ENCODE measurements at places on chromosomes 6 and 20.

- no peak for DNase-seq
Observed at GRCh38 chr20:4136078-4136966, 121.0 kb upstream of the RNF24 start.

DNA sequence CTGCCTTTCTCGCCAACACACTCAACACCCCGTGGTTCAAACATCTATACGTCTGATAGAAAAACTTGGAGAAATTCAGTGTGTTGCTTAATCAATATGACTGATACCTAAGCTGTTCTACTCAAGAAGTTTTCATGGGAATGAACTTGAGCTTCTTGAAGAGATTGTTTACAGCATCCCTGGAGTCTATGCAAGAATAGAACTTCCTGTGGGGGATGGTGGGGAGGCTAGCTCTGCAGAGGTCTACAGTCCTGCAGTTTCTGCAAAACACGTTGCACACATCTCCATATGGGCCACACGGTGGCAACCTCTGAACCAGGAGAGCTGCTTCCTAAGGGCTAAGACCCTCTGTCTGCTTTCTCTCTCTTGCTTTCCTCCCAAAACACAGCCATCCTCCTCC is 32.7 kb upstream of the FANCE start:
- DNase-seq: peak; percentile 77

DNA sequence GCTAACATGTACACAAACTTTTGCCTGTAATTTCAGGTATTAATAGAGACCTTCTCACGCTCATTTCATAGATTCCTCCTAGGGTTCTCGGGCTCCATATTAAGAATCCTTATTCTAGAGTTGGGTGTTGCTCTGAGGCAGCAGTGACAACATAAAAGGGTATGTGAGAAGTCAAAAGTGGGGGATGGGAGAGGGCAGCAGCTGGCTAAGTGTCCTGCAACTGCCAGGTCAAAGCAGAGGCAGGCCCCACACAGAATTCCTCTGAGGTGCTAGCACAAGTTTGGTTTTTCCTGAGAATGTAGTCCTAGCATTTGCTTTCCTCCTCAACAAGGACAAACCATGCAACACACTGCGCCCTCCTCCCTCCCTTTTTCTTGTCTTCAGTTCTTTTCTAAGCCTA is 4.6 kb downstream of the NSFL1C start:
- DNase-seq: no peak

GRCh38 chr20:44026647-44027342 is 112.1 kb downstream of the TOX2 start:
- no peak for DNase-seq

DNA sequence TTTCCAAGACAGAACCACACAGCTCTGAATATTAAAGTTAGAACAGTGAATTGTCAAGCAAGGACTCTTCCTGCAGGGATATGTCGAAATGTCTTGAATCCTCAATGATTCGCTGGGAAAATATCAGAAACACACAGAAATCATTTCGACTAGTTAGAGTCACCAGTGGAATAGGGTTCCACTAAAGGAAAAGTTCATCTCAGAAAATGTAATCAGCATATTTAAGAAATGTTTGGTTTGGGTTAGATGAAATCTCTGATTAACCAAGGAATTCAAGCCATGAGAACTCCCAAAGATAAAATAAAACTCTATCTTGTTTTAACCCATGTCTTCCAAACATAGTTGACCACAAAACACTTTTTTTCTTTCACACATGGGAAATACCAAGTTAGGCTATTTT is 621.0 kb upstream of the NRSN1 start:
- DNase-seq: no peak

GRCh38 chr6:17640477-17640917 is 40.4 kb downstream of the FAM8A1 start:
- DNase-seq: no peak

GRCh38 chr20:38217791-38218565 is 42.6 kb downstream of the KIAA1755 start:
- peak; percentile 89 for DNase-seq

DNA sequence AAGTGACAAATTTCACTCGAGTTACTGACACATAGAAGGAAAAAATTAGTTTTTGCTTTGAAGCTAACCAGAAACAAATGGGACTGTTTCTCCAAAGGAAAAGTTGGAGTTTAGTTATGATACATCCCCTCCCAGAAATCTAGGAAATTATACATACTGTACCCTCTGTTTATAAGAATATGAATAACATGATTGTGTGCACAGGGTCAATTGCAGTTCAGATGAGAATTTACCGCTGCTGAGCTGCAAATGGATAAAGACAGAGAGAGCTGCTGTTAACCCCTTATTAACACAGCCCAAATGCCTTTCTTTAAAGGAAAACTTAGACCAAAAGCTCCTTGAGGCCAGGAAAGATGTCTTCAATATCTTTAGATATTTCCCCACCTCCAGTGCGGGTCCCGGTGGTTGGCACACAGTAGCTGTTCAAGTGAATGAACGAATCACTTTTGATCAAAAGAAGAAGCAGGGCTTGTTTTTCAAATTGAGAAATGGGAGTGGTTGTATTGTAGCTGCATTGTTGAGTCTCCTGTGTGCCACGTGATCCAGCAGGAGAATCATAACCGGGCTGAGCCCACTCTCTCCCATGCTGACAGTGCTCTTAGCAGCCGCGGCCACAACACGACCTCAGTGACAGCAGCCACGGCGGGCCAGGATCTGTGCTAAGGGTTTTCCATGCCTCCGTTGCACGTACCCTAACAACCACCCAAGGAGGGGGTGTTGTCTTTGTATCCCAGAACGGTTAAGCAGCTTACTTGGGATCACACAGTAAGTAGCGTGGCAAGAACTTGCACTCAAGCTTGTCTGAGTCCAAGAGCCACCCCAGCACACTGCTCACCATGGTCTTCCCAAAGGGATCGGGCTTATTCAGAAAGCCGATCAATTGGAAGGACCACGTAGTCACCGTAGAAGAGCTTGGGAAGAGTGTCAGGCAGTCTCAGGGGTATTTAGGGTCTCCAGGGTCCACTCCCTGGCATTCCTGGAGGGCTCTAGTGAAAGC is 53.5 kb upstream of the BMP6 start:
- no peak for DNase-seq

- no peak for DNase-seq
Observed at GRCh38 chr20:9070304-9070703, 1.4 kb downstream of the PLCB4 start.

- no peak for DNase-seq
Observed at GRCh38 chr6:149480502-149481280, 4.1 kb downstream of the ZC3H12D start.

GRCh38 chr6:34981951-34982350 is 92.9 kb downstream of the ANKS1A start:
- DNase-seq: no peak

GRCh38 chr20:36175475-36175995 is 21.0 kb downstream of the EPB41L1 start:
- DNase-seq: no peak

DNA sequence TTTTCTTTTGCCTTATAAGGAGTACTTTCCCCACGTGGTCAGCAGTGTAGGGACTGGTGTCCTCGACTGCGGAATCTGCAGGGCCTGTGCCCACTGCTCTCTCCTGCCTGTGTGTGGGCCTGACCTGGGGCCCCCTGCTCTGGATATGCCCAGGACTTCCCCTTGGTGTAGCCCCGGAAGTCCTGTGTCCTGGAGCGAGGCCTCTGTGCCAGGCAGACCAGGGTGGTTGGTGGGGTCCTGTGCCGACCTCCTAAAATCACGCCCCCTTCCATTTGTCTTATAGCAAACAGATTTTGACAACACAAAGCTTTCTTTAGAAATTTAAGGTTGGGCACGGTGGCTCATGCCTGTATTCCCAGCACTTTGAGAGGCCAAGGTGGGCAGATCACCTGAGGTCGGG is 64.2 kb downstream of the DLL1 start:
- DNase-seq: no peak

DNA sequence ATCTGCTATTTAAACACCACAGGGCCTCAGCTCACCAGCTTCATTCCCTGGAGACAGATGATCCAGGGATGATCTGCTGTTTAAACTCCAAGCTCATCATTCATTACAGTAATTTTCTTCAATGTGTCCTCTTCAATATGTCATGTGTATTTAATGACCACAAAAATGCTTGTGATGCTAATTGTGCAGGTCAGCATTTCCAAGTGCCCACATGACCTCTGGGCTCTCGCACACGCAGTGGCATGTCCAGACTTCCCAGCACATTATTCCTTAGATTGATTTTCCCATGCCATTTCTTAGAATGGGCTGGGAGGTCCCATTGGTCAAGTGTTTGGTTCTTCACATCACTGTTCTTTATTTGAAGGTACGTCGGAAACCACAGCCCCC is 434.4 kb downstream of the HAO1 start:
- no peak for DNase-seq

DNA sequence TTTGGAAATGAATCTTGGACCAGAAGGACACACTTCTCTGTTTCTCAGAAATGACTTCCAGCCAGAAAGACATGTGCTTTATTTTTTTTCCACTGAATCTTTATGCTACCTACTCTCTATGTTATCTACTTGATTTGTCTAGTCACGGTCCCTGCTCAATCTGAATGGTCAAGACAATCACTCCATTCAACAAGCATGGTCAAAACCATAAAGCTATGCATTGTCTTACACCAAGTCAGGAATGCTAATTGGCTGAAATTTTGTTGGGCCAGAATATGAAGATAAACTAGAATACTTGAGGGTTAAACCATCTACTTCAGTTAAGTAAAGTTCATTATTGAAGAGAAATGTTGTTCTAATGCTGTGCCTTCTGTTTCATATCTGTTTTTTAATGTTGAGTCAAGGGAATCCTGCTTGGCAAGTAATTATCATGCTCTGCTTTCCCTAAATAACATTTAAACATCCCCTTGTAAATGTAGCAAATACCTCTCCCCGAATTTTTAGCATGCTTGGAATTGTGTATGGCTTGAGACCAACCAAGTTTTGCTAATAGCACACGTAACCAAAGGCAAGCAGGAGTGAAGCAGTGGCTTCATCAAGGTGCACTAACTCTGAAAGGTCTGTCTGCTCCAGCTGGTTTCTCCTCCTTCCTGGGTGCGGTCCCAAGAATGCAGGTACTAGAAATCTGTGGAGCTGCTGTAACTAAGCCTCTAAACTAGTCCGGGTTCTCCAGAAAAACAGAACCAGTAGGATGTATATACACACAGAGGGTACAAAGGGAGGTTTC is 190.3 kb upstream of the CDYL start:
- DNase-seq: no peak

GRCh38 chr6:18829272-18829870 is 442.2 kb downstream of the RNF144B start:
- no peak for DNase-seq

- no peak for DNase-seq
Observed at GRCh38 chr6:29702519-29703103, 20.6 kb upstream of the HLA-F start.

DNA sequence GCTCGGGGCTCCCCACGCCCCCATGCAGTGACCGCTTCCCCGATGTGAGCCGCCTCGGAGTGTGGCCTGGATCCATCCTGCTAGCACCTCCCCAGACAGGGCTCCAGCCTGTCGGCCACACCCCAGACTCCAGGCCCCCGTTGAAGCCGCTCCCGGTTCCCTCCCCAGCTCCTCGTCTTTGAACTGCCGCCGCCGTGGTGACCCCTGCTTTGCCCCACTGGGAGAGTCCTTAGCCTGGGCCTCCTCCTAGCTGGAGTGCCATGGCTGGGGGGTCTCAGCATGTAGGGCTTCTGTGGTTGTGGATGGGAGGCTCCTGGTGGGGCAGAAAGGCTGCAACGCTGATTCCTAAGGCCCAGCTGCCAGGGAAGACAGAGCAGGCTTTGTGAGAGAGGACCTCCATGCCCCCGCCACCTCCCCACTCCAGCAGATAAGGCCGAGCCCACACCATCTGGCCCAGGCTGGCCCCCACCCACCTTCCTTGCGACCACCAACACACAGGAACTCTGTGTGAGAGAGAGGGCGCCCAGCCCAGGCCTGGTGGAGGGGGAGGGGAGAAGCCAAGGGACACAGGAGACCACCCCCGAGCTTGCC is 11.4 kb downstream of the FOXS1 start:
- no peak for DNase-seq

DNA sequence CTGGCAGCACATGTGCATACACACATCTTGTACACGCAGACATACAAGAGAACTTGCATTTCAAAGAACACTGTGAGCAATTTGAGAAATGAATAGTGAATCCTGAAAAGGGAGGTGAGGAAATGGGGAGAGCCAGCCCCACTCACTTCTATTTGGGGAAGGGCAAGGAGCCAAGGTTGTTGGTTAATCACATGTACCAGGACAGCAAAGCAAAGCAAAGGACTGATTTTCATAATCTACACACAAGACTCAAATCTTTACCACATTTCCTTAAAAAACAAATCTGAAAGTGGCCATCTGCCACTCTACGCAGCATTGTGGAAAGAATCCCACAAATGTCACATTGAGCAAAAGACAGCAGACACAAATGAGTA is 35.0 kb upstream of the KIF16B start:
- no peak for DNase-seq

GRCh38 chr6:126718600-126719327 is 378.8 kb downstream of the CENPW start:
- DNase-seq: no peak

- no peak for DNase-seq
Observed at GRCh38 chr20:33175123-33175522, 7.2 kb downstream of the BPIFA2 start.

DNA sequence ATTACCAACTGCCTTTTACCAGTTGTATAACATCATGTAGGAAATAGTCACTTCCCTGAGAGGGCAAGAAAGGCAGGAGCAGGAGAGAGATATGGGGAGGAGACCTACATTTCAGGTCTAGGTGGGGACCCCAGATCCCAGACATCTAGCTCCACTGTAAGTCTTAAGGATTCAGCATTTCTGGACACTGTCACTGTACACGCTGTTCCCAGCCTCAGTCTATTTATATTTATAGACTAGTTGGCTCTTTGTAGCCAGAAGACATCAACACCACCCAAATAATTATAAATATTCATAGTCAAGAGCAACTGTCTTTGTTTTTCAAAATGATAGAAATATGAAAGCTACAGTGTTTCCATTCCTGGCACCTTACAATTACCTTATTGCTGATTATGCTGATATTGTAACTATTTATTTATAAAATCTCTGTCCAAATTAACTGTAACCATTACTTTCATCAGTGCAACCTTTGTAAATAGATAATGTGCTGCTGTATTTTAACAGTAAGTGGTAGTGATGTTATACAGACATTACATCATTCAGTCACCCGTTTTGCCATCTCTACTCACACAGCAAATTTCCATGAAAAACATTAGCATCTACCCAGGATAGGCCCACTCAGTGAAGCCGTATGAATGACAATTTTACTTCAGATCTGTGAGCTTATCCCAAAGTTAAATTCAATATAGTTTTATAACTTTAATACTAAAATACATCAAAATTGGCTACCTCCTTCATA is 162.8 kb downstream of the PTPRK start:
- DNase-seq: no peak

All from HFF-Myc (cell line).